ENCODE measurements at places on chromosomes 3 and 15. TPM values are rescaled to one million over a fixed set of nuclear protein-coding genes. Genes with fewer than 3 reads are reported as not detected.
A peak's percentile ranks its signal among the peaks of the same experiment; 100 is the strongest.

GRCh38 chr3:138222942-138223287 lies 35.8 kb downstream of the ARMC8 start:
- DNase-seq = no peak

- DNase-seq = no peak
These were observed 1.7 kb upstream of the MAN2A2 start for GRCh38 chr15:90901175-90902039.

TM4SF4 gene
- not detected for total RNA-seq

- DNase-seq = no peak
These were observed 27.6 kb downstream of the ARNT2 start for GRCh38 chr15:80431635-80432344.

- DNase-seq = no peak
These were observed 950 bp upstream of the CNTN4 start for GRCh38 chr3:2097641-2098191.

- no peak for DNase-seq
These were observed 101.6 kb downstream of the CFAP44 start for GRCh38 chr3:113339616-113340244.

DNA sequence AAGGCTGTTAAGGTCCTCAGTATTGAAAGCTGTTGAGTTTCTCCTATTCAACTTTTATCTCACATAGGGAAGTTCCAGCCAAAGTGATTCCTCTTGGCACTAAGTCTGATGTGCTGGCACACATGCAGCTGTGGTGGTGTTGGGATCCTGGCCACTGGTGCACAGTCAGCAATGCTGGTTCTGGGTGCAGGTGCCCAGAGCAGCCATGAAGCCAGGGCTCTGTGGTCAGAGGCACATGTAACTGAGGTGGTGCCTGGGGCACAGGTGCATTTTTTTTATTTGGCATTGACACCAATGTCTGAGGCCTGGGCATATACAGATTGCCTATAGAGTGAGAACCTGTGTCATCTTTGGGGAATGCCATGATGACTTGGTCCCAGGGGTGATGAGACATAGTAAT lies 271.4 kb downstream of the POLQ start:
- DNase-seq = no peak

DNA sequence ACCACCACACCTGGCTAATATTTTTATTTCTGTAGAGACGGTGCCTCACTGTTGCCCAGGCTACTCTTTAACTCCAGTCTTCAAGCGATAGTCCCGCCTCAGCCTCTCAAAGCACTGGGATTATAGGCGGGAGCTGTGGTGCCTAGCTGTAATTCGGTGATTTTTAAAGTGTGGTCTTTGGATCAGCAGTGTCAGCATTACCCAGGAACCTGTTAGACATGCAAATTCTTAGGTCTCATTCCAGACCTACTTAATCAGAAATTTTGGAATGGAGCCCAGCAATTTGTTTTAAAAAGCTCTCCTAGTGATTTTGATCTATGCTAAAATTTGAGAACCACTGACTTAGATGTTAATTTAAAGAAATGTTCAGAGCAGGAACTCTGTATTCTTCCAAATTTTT lies 51.9 kb downstream of the GOLM2 start:
- DNase-seq = peak; percentile 38

DNA sequence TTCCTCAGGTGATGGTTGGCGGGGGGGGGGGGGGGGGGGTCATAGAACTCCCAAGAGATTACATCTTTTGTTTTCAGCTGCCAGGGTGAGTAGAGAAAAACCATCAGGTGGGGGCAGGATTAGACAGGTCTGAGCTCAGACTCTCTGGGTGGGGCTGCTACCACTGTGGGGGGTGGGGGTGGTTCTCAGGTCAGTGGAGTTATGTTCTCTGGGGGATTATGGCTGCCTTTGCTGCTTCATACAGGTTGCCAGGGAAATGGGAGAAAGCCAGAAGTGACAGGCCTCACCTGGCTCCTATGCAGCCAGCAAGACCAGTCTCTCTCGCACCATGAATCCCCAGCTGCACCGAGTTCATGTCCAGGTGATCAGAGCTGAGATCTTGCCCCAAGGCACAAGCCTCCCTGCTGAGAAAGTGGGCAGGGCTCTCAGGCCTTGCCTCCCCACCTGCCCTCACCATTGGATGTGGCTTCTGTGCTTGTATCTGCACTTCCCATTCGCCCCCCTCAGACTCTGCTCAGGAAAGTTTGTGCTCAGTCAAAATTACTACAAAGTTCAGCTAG lies 828.1 kb downstream of the MCTP2 start:
- no peak for DNase-seq

- no peak for DNase-seq
These were observed 92.7 kb upstream of the OCA2 start for GRCh38 chr15:28191832-28192231.

DNA sequence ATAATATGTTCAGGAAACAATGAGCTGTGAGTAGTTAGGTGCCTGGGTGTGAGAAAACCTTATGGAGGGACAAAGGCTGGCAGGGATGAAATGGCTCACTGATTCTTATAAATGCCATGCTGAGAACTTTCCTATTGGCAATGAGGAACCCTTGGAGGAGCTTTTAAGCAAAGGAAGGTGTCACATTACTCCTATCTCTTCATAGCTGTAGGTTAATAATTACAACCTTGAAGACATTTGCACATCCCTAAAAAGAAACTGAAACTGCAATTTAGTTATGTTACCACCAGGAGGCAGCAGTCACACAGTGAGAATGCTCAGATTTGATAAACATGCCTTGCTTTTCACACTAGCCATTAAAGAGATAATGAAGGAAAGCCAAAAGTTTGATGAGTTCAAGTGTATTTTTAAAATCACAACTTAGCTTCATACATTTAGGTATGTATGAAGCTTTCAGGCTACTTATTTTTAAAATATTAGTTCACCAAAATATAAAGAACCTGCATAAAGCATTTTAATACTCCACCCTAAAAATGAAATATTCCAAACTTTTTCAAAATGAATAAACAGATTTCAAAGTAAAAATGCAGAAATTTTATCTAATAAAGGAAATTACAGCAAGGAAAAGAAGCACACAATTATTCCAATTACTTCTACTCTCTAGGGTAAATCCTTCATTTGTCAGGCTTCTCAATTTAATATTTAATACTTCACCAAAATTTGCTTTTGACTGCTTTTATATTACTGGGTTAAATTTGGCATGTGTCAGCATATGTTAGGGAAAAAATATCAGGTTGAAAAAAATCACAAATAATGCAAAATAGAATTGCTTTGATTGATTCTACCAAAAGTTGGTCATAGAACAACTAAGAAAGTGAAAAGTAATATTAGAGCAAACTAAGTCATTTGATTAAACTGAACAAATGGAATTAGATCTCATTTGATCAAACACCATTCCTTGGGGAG lies 136.9 kb upstream of the SLC2A2 start:
- DNase-seq = no peak

DNA sequence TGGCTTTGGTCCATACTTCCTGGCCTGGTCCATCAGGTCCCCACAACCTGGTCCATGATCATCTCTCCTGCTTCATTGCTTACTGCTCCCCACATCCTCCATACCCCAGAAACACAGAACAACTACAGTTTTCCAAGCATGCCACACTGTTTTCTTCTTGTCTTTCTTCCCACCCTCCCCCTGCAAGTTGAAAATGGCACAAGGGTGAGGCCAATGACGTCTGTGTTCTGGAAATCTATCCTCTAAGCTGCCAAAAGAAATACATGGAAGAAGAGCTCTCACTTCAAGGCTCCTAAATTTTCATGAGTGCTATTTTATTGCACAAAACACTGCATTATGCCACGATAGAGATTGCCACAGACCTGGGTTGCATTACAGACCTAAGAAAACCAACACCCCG lies 404.4 kb downstream of the VPS13C start:
- DNase-seq = no peak

MTHFS gene
- total RNA-seq = 90.1 TPM

GRCh38 chr15:59456114-59456513 lies 18.1 kb downstream of the FAM81A start:
- DNase-seq = no peak

IGSF10 gene
- not detected for total RNA-seq

Measured in Daoy (cell line).